Skin of body (tissue), 3 donors: ENCODE measurements at places on chromosomes 7 and 10. TPM values are rescaled to one million over a fixed set of nuclear protein-coding genes. Genes with fewer than 3 reads are reported as not detected.

DNA sequence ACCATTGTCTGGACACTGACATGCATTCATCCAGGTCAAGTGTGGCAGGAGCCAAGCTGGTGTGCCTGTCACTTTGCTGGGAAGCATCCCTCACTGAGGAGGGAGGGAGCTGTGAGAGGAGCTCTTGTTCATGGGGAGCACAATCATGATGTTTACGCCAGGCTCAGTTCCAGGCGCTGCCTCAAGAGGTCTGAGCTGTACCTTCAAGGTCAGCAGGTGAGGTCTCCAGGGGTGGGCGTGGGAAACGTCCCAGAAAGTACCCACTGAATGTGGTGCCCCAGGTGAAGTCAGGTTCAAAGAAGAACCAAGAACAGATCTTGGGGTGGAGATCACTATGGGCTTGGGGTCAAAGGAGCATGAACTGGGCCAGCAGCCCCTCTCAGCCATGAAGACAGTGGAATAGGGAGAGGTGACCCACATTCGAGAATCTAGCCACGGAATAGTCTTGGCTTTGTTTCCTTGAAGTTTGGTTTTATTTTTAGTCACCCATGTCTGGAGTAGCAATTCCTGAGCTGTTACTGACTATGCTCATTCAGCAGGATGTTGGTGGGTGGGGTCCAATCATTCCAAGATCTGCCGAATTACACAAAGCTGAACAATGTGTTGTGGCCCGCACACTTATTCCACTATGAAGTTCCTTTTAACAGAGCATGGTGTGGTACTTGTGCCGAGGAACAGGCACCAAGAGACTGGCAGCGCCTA is 29.3 kb downstream of the NPS start:
- DNase-seq: no peak

- DNase-seq: no peak
These were observed 797 bp upstream of the NKX2-3 start for GRCh38 chr10:99531696-99532593.

DNA sequence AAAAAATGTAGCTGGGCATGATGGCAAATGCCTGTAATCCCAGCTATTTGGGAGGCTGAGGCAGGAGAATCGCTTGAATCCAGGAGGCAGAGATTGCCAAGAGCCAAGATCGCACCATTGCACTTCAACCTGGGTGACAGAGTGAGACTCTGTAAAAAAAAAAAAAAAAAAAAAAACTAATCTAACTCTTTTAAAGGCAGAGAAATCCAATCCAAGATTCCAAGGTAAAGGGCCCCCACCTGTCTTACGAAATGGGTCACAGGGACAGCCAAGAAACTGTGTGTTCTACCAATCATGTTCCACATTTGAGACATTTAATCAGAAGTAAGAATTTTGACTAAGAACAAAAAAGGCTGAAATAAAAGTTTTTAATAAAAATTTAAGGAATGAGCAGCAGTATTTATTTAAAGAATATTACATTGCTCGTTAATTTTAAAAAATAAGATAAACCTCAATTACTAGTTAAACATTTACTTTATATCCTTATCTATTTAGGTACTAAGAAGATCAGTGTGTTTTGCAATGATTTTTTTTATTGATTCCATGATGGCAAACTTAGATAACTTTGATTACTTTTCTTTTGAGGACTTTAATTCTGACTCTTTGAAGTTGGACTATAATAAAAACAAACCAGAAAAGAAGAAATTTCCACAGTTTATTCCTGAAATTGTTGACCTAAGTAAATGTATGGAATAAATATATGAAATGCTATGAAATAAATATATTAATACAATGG is 6.7 kb upstream of the OAT start:
- no peak for DNase-seq

GRCh38 chr7:90231304-90231703 is 13.7 kb upstream of the CFAP69 start:
- DNase-seq: no peak

GRCh38 chr10:2659660-2660209 is 407.6 kb upstream of the PFKP start:
- no peak for DNase-seq

DNA sequence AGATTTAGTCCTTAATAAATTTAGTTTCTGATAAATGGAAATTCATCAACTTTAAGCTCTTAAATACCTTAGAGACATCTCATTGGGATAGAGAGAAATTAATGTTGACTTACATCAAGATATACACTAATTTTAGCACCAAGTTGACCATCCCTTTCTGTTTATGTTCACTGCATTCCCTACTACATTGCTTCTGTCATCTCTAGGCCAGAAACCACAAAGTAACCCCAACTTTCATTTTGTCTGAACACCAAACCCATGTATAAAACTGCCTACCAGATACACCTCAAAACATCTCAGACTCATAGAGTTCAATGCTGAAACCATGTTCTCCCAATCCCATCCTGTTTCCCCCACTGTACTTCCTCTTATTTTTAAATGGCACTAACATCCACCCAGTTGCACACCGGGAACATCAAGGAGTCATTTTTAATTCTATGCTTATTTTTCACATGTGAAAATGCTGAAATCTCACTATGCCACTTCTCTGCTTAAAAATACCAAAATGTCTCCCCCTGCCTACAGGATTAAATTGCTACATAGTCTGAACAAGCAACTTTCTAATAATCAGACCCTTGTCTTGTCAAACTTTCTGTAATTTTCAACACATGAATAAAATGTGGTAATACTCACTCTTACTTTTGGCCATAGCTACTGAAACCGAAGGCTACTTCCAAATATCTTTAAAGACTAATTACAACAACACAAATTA is 201.6 kb downstream of the SEMA3D start:
- no peak for DNase-seq

DNA sequence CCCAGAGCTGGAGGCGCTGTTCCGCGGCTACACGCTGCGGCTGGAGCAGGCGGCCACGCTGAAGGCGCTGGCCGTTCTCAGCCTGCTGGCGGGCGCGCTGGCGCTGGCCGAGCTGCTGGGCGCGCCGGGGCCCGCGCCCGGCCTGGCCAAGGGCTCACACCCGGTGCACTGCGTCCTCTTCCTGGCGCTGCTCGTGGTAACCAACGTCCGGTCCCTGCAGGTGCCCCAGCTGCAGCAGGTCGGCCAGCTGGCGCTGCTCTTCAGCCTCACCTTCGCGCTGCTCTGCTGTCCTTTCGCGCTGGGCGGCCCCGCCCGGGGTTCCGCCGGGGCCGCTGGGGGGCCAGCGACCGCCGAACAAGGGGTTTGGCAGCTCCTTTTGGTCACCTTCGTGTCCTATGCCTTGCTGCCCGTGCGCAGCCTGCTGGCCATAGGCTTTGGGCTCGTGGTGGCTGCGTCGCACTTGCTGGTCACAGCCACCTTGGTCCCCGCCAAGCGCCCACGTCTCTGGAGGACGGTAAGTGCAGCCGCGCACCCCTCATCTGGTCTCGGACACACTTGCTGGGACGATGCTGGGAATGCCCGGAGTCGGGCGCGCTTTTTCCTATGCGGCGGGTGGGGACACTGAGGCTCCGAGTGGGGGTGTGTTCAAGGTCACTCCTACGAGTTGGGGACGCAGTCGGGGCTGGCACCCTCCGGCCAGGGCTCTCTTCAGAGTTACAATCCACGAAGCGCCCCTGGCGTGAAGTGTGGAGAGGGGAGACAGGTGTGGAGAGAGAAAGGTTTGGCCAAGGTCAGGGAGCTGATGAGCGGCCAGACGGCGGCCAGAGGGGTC is 717 bp downstream of the ADCY1 start:
- DNase-seq: no peak

Gene AUTS2
- total RNA-seq: 61.0 TPM

Gene LRIT1
- total RNA-seq: not detected
